Left kidney (tissue), 8 donors: ENCODE measurements at places on chromosomes 13 and 19. TPM values are rescaled to one million over a fixed set of nuclear protein-coding genes. Genes with fewer than 3 reads are reported as not detected.

DNA sequence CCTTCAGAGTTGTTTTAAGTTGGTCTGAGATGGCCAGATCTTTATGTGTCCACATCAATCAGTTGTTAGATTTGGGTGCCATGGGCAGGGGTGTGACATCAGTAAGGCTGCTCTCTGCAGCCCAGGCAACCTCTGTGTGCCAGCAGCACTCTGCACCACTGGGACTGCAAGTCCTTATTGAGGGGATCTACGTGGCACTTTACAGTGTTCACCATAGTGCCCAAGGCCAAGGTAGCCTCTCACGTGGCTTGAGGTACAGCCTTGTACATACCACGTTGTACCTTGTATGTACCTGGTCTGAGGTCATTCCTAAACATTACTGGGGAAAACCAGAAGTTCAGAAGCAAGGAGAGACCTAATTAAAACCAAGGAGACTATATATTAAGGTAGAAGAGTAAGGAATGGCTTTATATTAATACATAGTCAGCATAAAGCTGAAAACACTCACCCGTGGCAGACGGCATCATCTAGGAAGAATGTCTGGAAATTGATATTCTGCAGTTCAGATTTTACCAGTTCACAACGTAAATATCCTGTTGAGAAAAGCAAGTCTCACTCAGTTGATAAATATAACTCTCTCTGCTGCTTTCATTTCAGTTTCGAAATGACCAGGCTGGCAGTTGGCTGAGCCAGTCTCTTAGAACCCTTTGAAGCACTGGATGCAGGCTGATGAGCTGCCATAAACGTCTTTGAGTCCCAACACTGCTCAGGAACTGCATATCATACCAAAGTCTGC lies 128.8 kb downstream of the ZDHHC20 start:
- DNase-seq, result no peak

MYH14 gene
- polyA plus RNA-seq, result 22.9 TPM

DNA sequence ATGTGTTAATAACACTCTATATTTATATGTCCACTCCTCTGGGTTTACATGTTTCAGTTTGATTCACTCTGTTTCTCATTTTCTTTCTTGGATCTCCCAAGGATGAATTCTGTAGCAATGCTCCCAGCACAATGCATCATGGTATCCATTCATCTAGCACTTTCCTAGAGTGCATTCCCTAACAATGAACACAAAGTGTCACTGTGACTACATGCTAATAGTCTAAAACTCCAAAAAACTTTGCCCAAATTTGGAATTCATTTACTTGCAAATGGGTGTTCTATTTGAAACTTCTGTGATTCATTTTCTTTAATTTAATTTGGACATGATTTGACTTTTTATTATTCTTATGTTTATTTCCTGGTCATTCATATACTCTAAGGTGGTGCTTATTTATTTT lies 286.3 kb downstream of the POU4F1 start:
- DNase-seq, result peak; percentile 2

CGB2 gene
- not detected for polyA plus RNA-seq

PCSK4 gene
- 5.0 TPM for polyA plus RNA-seq

DNA sequence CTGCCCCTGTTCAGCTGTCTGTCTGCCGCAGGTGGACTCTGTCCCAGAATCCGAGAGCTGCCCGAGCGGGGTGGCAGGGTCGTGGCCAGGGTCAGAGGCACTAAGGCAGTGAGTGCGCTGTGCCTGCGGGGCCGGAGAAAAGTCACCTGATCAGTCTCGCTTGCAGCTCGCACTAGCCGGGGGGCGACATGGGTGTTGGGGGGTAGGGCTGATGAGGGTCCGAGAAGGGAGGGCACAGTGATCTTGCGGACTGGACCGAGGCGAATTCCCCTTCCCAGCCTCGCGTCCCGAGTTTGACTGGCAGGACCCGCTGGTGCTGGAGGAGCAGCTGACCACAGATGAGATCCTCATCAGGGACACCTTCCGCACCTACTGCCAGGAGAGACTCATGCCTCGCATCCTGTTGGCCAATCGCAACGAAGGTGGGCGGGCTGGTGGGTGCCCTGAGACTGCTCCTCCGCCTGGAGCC lies 627 bp downstream of the GCDH start:
- no peak for DNase-seq

GRCh38 chr13:25192936-25193335 lies 20.8 kb upstream of the AMER2 start:
- no peak for DNase-seq

TLE6 gene
- 8.6 TPM for polyA plus RNA-seq

ZNF835 gene
- polyA plus RNA-seq, result 3.1 TPM

RPS19 gene
- 1,139 TPM for polyA plus RNA-seq

- no peak for DNase-seq
These were observed 860.6 kb downstream of the GPC5 start for GRCh38 chr13:92259046-92259445.

DNA sequence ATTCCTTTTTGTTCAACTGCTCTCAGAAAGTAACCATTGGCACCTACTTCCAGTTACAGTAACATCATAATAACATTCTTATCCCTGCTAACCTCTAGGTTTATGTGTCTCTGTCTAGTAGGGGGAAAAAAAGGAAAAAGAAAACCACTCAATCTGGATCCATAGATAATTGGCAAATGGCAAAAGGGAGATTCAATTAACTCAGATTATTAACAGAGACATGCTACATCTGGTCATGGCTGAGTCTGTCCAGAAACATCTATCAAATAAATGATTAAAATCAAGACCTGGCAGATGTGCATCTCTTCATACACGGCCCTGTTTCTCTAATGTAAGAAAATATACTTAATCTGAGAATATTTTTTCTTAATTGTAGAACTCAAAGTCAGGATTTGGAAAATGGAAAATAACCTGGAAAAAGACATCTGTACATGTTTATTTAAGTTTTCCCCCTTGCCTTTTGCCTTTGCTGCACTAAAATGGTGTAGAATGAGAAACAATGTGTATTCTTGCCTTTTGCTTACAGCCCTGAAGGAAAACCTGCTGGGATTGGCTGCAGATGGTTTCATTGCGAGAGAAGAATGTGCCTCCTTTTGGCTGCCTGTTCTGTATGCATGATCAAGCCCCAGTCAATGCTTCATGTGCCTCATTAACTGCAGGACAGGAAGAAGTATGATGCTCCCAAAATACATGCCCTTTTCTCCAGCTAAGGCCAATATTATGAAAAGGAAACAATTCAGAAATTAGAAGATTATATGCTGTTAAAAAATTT lies 921.6 kb upstream of the PCDH20 start:
- DNase-seq, result peak; percentile 11

GRCh38 chr13:86830046-86830445 lies 841.1 kb upstream of the SLITRK5 start:
- no peak for DNase-seq

- DNase-seq, result no peak
These were observed 1074.9 kb downstream of the PCDH17 start for GRCh38 chr13:58706421-58706820.

NPAS1 gene
- polyA plus RNA-seq, result 1.3 TPM

SARS2 gene
- polyA plus RNA-seq, result 56.4 TPM

GRCh38 chr13:37534181-37534580 lies 64.4 kb downstream of the POSTN start:
- DNase-seq, result no peak

GRCh38 chr13:104086210-104086609 lies 1020.0 kb upstream of the SLC10A2 start:
- no peak for DNase-seq

DNA sequence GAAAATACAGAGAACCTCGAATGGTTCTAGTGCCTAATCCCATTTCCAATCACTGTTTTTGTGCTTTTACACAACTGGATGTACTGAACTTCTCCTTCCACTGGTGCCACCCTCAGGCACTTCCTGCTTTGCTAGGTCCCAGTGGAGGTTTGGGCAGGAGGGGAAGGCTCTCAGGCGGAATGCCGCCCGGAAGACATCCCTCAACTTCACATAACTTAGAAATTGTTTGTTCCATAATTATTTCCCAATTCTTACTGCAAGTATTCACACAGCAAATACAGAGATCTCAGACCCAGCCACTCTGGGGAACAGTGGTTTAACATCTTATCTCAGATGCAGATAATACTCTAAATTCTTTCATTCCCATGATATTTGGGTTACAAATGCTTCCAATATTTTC lies 195.7 kb upstream of the IPO5 start:
- no peak for DNase-seq

DNA sequence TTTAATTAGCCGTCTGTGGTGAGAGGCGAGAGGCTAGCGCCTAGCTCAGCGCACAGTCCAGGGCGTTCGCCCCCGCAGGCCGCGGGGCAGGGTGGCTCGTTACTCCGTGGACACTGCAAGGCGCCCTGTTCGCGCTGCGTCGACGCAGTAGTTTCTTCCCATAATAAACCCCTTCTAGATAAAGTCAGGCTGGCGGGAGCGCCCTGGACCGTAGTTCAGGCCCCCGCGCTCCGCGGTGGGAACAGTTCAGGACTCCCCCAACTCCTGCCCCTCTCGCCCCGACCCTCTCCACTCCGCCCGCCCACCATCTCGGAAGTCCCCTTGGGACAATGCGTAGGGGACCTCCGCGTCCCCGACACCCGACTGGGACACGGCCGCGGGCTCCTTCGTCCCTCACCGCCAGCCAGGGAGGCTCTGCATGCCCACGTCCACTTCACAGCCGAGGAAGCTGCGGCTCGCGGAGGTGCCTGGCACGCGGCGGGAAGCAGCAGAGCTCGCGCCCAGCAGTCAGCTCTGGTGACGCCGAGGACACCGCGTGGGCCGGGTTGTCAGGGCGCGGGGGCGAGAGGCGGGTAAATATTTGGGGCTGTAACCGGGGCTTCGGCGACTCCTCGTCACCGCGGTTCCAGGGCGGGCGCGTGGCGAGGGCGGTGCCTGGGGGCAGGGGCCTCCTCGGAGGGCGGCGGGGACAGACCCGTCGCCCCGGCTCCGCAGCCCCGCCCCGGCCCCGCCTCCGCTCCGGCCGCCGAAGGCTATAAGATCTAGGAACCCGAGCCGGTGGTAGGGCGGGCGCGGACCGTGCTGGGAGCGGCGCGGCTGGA lies at the start of gene RGCC:
TSS of gene RGCC (plus strand) at position 783 of the 821 bp plus-strand sequence. CDS start 158 bp downstream, outside the sequence.
- DNase-seq, result peak; percentile 59

GRCh38 chr19:31419871-31420445 lies 70.7 kb upstream of the TSHZ3 start:
- no peak for DNase-seq

CYP2A7 gene
- polyA plus RNA-seq, result 0.40 TPM

ICAM5 gene
- polyA plus RNA-seq, result 0.08 TPM

TIMM13 gene
- 50.6 TPM for polyA plus RNA-seq

DNA sequence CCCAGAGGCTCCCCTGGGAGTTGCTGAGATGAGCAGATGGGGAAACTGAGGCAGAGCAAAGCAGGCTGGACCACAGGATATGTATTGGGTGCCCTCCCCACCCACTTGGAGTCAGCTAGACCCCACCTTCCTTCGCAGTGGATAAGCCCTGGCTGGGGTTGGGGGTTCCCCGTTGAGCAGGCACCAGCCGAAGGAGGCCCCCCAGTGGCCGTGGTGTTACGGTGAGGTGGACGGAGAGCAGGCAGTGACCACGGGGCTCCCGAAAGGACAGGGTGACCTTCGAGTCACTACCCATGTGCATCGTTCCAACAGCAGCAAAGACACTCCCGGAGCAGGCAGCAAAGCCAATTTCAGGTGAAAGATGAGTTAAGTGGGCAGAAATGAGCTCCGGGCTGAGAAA lies 62.4 kb upstream of the ADGRE5 start:
- DNase-seq, result no peak

DNA sequence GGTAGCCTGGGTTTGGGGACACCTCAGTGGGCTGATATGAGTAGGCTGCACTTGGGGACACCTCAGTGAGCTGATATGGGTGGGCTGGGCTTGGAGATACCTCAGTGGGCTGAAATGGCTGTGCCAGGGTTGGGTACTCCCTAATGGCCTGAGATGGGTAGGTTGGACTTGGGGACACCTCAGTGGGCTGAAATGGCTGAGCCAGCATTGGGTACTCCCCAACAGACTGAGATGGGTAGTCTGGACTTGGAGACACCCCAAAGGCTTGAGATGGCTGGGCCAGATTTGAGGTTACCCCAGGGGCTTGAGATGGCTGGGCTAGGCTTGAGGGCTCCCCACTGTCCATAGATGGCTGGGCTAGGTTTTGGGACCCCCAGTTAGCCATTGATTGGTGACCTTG lies 12.1 kb downstream of the IQCN start:
- no peak for DNase-seq

ELSPBP1 gene
- polyA plus RNA-seq, result 0.25 TPM

DKKL1 gene
- polyA plus RNA-seq, result 5.0 TPM

DNA sequence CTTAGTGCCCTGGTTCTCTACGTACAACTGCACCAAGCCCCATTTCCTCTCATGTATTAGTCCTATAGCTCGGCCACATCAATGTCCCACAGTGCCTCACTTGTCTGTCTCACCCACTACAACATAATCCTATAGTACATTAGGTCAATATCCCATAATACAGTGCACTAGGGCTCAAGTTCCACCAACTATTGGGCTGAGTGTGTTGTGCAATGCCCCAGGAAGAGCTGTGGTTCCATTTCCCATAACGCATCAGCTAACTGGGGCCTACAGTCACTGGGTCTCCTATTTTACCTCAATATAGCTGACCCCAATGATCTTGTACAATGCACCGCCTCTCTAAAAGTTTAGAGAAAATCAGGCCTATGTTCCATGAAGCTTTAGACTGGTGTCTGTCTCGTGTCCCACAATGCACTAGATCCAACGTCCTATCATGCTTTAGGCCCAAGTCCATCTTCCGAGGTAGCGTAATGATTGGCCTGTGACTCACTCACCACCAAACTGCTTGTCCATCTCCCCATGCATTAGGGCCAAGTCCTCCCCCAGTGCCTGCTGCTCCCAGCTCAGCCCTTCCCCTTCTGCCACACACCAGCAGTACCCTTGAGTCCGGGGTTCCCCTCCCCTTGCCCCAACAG lies 21.8 kb downstream of the TSKS start:
- DNase-seq, result no peak

GRCh38 chr13:55345224-55345623 lies 1795.5 kb upstream of the PRR20A start:
- DNase-seq, result no peak

GRCh38 chr13:112434937-112435523 lies 58.9 kb downstream of the SPACA7 start:
- no peak for DNase-seq

SLC17A7 gene
- polyA plus RNA-seq, result 0.43 TPM

GRCh38 chr13:113044391-113045114 lies 61.0 kb upstream of the F7 start:
- DNase-seq, result no peak

DNA sequence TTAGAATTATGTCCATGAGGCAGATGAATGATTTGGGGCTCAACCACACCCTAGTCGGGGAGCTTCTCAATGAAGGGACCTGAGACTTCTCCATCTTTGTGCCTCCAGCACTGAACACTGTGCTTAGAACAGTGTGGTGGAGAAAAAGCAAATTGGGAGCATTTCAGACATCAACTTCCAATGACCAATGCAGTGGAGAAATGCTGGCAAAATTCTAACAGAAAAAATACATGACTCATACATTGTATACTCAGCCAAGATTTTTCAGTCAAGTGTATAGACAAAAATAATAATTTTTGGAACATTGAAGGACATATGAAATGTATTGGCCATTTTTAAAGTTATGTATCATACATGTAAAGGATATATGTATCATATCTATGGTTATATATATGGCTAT lies 134.7 kb downstream of the FGF14 start:
- DNase-seq, result no peak

GRCh38 chr19:41192574-41193429 lies at the start of gene CYP2S1:
TSS of gene CYP2S1 (plus strand) at chr19:41193219. CDS start at chr19:41193265, 46 bp downstream.
- DNase-seq, result no peak

- DNase-seq, result no peak
These were observed 83.6 kb upstream of the ARHGEF7 start for GRCh38 chr13:111031531-111031961.
